ENCODE measurements at places on chromosomes 7 and 10.
A peak's percentile ranks its signal among the peaks of the same experiment; 100 is the strongest.

DNA sequence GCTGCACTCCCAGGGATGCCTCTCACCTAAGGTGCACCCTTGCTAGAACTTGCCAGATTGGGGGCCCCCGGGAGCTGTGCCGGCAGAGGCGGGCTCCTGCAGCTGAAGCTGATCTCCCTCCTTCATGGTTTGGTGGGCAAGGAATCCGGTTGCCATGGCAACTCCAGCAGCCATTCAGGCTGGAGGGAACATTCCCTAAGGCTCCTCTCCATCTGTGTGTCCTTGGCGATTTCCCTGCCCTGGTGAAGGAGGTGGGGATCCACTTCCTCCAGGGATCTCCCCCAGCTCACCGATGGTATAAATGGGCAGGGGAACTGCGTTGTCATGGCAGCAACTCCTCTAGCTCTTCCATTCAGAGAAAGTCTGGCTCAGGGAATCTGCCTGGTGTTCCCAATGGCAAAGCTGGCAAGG is 49.6 kb upstream of the GPR158 start:
- DNase-seq: no peak

GRCh38 chr10:61821693-61822092 is 79.8 kb upstream of the ARID5B start:
- no peak for DNase-seq

GRCh38 chr7:24732646-24733413 is 24.4 kb downstream of the GSDME start:
- peak; percentile 76 for DNase-seq

DNA sequence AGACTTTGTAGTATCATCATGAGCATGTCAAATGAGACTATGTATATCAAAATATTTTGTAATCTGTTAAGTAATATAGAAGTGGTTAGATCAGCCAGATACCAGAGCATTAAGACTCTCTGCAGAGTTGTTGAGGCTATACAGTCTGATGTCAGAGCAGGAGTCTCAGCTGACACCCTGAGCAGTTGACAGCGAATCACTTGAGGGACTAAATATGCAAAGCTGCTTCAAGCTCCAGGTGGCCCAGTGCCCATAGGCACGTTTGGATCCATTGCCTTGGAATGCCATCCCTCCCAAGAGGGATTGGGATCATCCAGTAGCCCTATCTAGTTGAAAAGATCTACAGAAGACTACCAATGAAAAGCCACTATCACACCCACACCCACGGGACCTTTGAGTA is 210.2 kb downstream of the TAX1BP1 start:
- no peak for DNase-seq

DNA sequence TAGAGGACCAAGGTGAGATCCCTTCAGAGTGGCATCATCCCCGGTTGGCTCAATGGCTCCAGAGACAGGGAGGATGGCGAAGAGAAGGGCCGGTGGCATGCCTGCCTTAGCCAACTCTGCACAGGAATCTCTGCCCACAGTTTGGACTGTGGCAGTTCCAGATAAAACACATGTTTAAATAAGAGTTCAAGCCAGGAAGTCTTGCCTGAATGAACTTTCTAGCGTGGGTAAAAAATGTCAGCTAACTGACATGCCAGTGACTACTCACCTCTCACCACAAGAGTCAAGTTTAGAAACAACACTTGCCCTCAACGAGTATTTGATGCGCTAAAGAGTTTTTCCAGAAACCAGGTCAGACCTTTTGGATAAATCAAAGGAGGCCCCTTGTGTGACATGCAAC is 3.0 kb downstream of the NOD1 start:
- DNase-seq: peak; percentile 54
